SJCRH30 (cell line): ENCODE measurements at places on chromosomes 12 and 14.
A peak's percentile ranks its signal among the peaks of the same experiment; 100 is the strongest.

- H3K4me1 ChIP-seq: no peaks in the 10 kb centered on the region
- no peak for DNase-seq
- no peaks in the 10 kb centered on the region for H3K27me3 ChIP-seq
- peaks cover 2% of the 10 kb centered on the region; the same call in 1 of the 2 replicates for H3K36me3 ChIP-seq
Measured at GRCh38 chr12:132105467-132105866, 38.7 kb downstream of the DDX51 start.

GRCh38 chr14:76394569-76394968 lies 18.6 kb downstream of the ESRRB start:
- H3K4me1 ChIP-seq: no peaks in the 10 kb centered on the region
- no peak overlapping the region for H3K4me3 ChIP-seq
- H3K36me3 ChIP-seq: no peaks in the 10 kb centered on the region
- no peak for DNase-seq

DNA sequence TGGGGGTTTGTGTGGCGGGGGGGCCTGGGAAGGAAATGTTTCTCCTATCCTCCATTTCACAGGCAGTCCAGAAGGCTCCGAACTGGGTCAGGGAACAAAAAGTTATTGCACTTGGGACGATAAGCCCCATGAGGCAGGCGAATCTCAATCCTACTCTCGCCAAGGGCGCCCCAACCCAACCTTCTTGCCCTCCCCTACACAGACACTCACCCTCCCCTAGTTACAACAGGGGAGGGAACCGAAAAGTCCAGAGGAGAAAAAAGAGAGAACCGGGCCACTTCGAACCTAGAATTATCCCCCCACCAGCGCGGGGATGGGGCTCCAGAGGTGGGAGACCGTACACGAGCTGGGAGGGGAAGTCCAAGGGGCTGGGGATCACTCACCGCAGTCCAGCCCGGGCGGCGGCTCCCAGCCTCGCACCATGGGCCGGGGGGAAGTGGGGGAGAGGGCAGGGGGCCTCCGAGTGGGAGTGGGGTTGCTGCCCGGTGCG lies 357 bp downstream of the HOMEZ start:
- no peak for DNase-seq
- no peaks in the 10 kb centered on the region for H3K36me3 ChIP-seq
- H3K27me3 ChIP-seq: no peaks in the 10 kb centered on the region
- H3K4me1 ChIP-seq: peaks cover 3% of the 10 kb centered on the region; the same call in 1 of the 2 replicates
- H3K27ac ChIP-seq: peak overlapping the region; percentile 59

DNA sequence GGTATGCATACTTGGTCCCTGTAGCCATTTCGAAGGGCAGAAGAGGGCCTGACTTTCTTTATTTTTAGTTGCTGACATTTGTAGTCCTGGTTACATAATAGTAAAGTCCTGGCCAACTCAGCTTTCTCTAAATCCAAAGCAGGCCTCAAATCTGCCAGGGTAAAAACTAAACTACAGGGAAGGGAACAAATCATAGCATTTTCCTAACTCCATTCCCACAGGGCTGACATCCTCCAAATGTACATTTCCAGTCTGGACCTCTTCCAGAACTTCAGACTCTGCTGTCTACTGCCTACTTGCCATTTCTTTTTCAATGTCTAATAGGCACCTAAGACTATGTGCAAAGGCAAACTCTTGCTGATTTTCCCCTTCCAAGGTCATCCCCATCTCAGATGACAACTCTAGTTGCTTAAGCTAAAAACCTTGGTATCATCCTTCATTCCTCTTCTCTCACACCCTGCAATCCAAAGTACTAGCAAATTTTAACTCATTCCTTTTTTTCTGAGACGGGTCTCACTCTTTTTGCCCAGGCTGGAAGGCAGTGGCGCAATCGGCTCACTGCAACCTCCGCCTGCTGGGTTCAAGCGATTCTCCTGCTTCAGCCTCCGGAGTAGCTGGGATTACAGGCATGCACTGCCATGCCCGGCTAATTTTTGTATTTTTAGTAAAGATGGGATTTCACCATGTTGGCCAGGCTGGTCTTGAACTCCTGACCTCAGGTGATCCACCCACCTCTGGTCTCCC lies 2.0 kb downstream of the DDIT3 start:
- H3K4me1 ChIP-seq: peaks cover 26% of the 10 kb centered on the region
- H3K36me3 ChIP-seq: peaks cover 60% of the 10 kb centered on the region
- no peak overlapping the region for H3K27ac ChIP-seq
- H3K4me3 ChIP-seq: no peak overlapping the region
- H3K27me3 ChIP-seq: no peaks in the 10 kb centered on the region

- peak overlapping the region; percentile 36; the same call in 1 of the 2 replicates for H3K4me3 ChIP-seq
- H3K27me3 ChIP-seq: peaks cover 20% of the 10 kb centered on the region; the same call in 1 of the 2 replicates
- H3K4me1 ChIP-seq: peaks cover 10% of the 10 kb centered on the region
- no peaks in the 10 kb centered on the region for H3K36me3 ChIP-seq
- H3K27ac ChIP-seq: no peak overlapping the region
Measured at GRCh38 chr12:49967777-49968250, 4.9 kb upstream of the AQP6 start.

DNA sequence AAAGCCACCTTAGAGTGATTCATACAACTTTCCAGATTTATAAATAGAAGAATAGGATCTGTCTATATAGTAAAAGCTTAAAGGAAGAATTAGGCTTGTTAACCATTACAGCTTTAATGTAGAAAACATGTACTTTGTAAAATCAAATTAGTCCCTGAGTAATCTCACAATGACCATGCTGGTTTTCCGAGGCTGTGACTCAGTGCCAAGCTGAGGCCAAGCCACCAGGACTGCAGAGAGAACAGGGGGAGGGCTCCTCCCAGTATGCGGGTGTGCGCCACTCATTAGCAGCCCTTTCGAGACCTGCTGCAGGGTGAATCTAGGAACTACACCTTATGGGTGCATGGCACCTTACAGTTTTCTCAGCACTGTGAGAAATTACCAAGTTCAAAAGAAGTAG lies 167.0 kb downstream of the EFCAB11 start:
- H3K4me3 ChIP-seq: no peak overlapping the region
- no peaks in the 10 kb centered on the region for H3K27me3 ChIP-seq
- H3K4me1 ChIP-seq: peaks cover under 1% of the 10 kb centered on the region; the same call in 1 of the 2 replicates
